ENCODE measurements at places on chromosomes 2 and 18.
A peak's percentile ranks its signal among the peaks of the same experiment; 100 is the strongest.

- no peak for DNase-seq
These were observed 1603.6 kb upstream of the NXPH2 start for GRCh38 chr2:140383781-140384180.

DNA sequence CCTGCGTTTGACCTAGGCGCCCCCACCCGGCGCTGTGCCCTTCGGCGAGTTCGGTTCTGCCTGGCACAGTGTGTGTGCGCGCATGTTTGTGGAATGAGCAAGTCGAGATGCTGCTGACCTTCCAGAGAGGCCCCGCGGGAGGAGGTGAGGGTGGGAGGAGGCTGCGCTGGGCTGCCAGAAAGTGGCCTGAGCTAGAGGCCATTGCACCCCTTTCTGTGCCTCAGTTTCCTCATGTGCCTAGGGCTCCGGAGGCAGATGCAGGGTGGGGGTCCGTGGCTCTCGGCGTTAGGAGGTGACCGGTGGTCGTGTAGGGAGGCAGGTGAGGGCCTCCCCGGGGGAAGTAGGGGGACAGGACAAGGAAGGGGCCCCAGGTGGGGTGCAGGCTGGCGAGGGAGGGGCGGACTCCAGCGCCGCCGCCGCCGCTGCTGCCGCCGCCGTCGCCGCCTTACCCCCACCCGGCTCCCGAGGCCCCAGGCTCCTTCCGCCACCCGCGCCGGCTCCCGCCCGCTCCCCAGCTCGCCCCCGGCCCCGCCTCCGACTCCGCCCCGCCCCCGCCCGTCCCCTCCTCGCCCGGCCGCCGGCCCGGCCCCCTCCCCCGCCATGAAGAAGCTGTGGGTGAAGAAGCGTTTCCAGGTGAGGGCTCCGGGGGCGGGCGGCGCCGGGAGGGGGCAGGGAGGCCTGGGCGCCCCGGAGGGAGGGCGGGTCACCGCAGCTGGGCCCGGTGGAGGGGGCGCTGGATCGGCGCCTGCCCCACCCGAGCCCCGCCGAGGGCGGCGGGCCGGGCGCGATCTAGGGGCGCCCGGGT lies 7.0 kb downstream of the SPEG start:
- DNase-seq: peak; percentile 51

- DNase-seq: no peak
These were observed 61.4 kb upstream of the SIX3 start for GRCh38 chr2:44880125-44880483.

- no peak for DNase-seq
These were observed 128.7 kb upstream of the CCDC68 start for GRCh38 chr18:55088000-55088401.

- peak; percentile 15 for DNase-seq
These were observed 17.4 kb downstream of the CIDEA start for GRCh38 chr18:12271376-12272235.

DNA sequence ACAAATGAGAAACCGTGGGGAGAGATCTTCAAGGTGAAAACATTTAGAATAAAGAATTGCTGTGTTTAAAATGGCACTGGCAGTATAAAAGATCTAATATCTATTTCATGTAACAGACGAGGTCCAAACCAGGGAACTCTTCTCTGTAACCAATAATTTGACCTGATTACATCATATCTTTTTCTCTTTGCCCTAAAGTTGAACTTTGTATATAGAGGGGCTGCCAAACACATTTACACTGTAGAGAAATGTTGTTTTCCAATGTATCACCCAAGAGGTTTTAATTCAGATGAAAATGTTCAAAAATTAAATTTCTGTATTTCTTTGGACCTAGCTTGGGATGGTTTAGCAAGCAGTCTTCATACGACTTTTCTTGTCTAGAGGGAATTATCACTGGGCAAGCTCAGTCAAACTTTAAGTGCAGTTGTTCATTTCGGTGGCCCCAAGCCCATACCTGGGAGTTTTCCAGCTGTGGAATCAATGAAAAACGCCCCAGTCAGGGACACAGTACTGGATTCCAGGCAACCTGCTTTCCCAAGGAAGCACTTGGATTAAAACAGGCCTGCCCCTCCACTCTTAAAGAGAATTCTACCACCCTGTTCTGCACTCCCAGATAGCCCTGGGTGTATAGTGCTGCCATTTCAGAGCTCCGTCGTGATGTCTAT lies 208.5 kb upstream of the FN1 start:
- DNase-seq: no peak

DNA sequence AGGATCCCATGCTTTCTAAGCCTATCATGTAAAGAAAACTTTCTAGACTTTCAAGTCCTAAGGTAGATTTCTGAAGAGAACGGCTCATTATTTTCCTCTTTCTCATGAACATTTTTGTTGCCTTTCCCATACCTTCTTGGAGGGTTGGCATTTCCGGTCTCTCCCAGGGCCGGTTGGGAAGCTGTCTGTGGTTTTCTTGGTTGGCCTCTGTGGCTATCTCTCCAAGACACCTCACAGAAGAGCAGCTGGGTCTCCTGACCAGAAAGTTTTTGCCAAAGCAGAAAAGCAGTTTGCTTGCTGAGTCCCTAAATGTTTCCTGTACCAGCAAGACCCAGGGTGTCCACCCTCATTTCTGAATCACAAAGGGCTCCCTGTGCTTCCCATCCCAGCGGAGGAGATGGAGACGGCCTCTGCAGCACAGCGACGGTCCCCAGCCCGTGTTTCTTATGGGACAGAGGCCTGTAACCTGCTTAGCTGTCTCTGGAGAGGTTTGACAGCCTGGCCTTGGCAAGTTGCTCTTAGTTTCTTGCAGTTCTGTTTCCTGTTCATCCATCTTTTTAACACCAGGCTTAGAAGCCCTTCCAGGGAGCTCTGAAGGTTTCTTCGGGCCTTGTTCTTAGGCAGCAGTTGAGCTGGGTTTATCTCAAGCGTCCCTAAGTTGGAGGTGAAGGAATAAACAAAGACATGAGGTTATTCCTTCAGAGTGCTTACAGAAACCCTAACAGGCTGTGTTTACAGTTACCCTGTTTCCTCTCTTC lies 39.8 kb downstream of the GREB1 start:
- no peak for DNase-seq

DNA sequence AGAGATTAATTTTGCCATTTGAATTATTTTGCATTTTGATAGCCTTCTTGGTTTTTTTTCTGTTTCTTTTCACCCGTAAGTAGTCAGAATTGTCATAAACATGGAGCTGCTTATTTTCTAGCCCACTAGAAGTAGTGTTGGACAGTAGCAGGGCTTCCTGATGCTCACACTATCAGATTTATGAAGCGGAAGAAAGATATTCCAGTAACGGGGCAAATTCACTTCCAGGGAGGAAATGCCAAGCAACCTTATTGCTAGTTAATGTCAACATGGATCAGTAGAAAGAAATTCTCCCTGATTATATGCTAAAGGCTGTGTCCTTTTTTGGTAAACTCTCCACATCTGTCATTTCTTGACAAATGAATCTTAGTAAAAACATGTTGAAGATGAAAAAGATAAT lies 19.2 kb upstream of the ADAM23 start:
- DNase-seq: no peak

DNA sequence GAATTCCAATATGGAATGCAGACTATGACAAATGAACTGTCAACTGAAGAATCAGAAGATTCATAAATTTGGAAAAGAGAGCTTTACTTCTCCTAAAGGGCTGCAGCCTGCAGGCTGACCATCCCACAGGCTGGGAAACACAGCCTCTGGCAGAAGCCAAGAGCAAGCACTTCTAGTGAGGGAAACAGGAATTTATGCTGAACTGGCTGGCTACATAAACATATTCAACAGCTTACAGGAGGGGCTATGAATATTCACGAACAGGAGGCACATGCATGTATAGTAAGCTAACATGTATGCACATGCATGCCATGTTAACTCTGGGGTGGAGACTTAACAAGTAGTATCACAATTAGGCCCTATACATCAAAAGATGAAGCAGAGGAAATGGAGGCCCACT lies 17.6 kb downstream of the HIBCH start:
- DNase-seq: no peak

DNA sequence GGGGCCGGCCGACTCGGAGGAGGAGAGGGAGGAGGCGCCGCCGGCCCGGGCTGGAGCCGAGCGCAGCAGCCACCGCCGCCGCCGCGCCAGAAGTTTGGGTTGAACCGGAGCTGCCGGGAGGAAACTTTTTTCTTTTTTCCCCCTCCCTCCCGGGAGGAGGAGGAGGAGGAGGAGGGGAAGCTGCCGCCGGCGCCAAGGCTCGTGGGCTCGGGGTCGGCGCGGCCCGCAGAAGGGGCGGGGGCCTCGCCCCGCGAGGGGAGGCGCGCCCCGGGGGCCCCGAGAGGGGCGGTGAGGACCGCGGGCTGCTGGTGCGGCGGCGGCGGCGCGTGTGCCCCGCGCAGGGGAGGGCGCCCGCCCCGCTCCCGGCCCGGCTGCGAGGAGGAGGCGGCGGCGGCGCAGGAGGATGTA lies 316 bp downstream of the CRIM1 start:
- no peak for DNase-seq

DNA sequence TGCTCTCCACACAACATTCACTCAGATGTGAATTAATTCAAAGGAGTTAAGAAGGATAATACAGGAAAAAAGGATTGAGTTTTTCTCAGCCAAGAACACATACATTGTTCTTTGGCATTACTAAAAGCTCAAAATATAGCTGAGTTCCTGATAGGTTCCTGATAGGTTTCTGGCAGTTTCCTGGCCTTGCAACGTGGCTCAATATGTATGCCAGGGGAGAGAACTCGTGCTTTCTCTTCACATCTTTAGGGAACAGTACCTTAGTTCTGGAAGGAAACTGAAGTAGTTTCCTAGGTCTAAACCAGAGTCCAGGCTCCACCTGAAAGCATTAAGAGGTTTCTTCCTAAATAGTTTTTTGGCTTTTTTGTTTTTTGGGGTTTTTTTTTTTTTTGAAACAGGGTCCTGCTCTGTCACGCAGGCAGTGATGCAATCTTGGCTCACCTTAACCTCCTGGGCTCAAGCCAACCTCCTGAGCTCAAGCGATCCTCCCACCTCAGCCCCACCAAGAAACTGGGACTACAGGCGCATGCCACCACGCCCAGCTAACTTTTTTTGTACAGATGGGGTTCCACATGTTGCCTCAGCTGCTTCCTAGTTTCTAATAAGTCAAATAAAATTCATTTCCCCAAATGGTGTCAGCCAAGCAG lies 42.8 kb downstream of the ESCO1 start:
- no peak for DNase-seq

Data from stimulated activated CD8-positive, alpha-beta memory T cell treated with anti-CD3 and anti-CD28 coated beads, Interleukin-4, amount 100 ng/mL, for 4 hours (primary cell).